ENCODE measurements at places on chromosomes 6 and 20. TPM values are rescaled to one million over a fixed set of nuclear protein-coding genes. Genes with fewer than 3 reads are reported as not detected.

DNA sequence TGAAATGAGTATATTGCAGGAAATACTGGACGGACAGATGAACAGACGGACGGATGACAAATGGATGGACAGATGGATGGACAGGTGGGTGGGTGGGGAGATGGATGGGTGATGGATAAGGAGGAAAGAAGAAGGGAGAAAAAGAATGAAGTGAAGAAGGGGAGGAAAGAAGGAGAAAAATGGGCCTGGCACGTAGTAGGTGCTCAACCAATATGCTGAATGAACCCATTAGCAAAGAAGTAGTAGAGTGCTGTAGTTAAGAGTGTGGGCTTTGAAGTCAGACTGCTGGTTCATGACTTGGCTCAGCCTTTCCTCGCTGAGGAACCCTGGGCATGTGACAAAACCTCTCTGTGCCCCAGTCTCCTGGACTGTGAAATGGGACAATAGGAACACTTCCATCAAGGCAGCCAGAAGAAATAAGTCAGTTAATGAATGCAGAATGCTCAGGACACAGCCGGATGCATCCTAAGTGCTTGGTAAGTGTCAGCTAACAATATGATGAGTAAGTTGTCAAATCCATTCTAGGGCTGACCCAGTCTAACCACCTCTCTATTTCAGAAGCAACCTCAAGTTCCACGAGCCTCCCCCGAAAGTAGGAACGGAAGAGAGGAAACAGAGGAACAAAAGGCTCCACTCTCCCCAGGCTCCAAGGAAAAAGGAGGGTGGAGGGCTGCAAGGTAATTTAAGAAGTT lies 37.9 kb downstream of the PREX1 start:
- H3K27me3 ChIP-seq: no peaks in the 10 kb centered on the region
- DNase-seq: no peak
- H3K4me1 ChIP-seq: peaks cover 34% of the 10 kb centered on the region
- H3K36me3 ChIP-seq: no peaks in the 10 kb centered on the region
- H3K27ac ChIP-seq: no peak overlapping the region

- no peaks in the 10 kb centered on the region for H3K36me3 ChIP-seq
- no peaks in the 10 kb centered on the region for H3K4me1 ChIP-seq
- no peaks in the 10 kb centered on the region for H3K27me3 ChIP-seq
- no peak for DNase-seq
- H3K4me3 ChIP-seq: no peak overlapping the region
Measured at GRCh38 chr6:117359581-117359980, 66.2 kb downstream of the ROS1 start.

- no peak for DNase-seq
- H3K27me3 ChIP-seq: no peaks in the 10 kb centered on the region
- no peak overlapping the region for H3K4me3 ChIP-seq
Measured at GRCh38 chr6:163568275-163568674, 153.8 kb downstream of the QKI start.

DNA sequence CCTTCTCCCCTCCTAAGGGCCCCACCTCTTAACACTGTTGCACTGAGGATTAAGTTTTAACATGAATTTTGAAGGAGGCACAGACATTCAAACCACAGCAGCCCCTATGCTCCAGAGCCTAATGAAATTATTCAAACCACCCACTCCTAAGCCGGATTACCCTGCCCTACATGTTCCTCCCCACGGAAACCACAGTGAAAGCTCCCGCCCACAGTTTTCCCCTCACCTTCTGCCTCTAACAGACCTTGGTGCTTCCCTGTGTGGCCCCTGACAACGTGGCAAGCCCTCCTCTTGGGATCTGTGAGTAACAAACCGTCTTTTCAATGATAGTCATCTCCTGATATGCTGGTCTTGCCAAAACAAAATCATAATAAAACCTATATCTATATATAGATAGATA lies 74.8 kb downstream of the RIN2 start:
- H3K36me3 ChIP-seq: no peaks in the 10 kb centered on the region
- DNase-seq: no peak
- H3K4me1 ChIP-seq: peaks cover 17% of the 10 kb centered on the region
- H3K27me3 ChIP-seq: no peaks in the 10 kb centered on the region
- H3K27ac ChIP-seq: no peak overlapping the region
- no peak overlapping the region for H3K4me3 ChIP-seq

GRCh38 chr6:50543666-50544065 lies 169.7 kb upstream of the TFAP2D start:
- no peak for DNase-seq
- H3K27ac ChIP-seq: no peak overlapping the region
- no peak overlapping the region for H3K4me3 ChIP-seq
- peaks cover 9% of the 10 kb centered on the region for H3K4me1 ChIP-seq

- no peak for DNase-seq
- peaks cover 6% of the 10 kb centered on the region for H3K36me3 ChIP-seq
- peaks cover 30% of the 10 kb centered on the region for H3K4me1 ChIP-seq
- no peak overlapping the region for H3K4me3 ChIP-seq
- H3K27me3 ChIP-seq: peaks cover 19% of the 10 kb centered on the region
- H3K27ac ChIP-seq: peak overlapping the region; percentile 16
Measured at GRCh38 chr6:33840048-33840926, 36.5 kb upstream of the MLN start.

GRCh38 chr20:910132-910869 lies 5.8 kb downstream of the ANGPT4 start:
- no peak overlapping the region for H3K4me3 ChIP-seq
- H3K27me3 ChIP-seq: no peaks in the 10 kb centered on the region
- DNase-seq: no peak
- H3K4me1 ChIP-seq: no peaks in the 10 kb centered on the region
- H3K36me3 ChIP-seq: no peaks in the 10 kb centered on the region

- no peak overlapping the region for H3K27ac ChIP-seq
- no peaks in the 10 kb centered on the region for H3K27me3 ChIP-seq
- H3K36me3 ChIP-seq: no peaks in the 10 kb centered on the region
Measured at GRCh38 chr6:129994410-129994809, 24.0 kb upstream of the L3MBTL3 start.

- no peak overlapping the region for H3K27ac ChIP-seq
- no peak for DNase-seq
- no peak overlapping the region for H3K4me3 ChIP-seq
- H3K36me3 ChIP-seq: peaks cover 2% of the 10 kb centered on the region
- H3K4me1 ChIP-seq: peaks cover 3% of the 10 kb centered on the region
Measured at GRCh38 chr6:75896526-75896925, 147.5 kb downstream of the MYO6 start.

- H3K27me3 ChIP-seq: no peaks in the 10 kb centered on the region
- no peaks in the 10 kb centered on the region for H3K36me3 ChIP-seq
- DNase-seq: no peak
- no peak overlapping the region for H3K4me3 ChIP-seq
Measured at GRCh38 chr6:74091794-74092157, 395.8 kb downstream of the CD109 start.

DNA sequence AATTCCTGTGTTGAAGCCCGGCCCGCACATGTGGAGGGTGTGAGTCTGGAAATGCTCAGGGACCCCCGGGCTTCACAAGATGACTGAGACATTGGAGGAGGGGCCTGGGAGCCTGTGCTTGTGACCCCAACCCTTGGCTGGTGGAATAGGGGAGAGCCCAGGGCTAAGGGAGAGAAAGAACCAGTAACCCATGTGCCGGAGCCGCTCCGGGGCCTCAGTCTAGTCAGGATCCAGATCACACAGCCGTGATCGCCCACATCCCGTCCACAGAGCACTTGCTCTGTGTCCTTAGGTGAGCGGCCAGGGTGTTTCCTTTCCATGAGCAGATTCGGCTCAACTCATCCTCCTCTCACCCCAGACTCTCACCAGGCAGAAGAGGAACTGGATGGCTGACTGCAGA lies 152.3 kb upstream of the RPS6KA2 start:
- no peak overlapping the region for H3K4me3 ChIP-seq
- H3K4me1 ChIP-seq: peaks cover 8% of the 10 kb centered on the region
- no peak for DNase-seq
- no peaks in the 10 kb centered on the region for H3K27me3 ChIP-seq
- no peak overlapping the region for H3K27ac ChIP-seq

DNA sequence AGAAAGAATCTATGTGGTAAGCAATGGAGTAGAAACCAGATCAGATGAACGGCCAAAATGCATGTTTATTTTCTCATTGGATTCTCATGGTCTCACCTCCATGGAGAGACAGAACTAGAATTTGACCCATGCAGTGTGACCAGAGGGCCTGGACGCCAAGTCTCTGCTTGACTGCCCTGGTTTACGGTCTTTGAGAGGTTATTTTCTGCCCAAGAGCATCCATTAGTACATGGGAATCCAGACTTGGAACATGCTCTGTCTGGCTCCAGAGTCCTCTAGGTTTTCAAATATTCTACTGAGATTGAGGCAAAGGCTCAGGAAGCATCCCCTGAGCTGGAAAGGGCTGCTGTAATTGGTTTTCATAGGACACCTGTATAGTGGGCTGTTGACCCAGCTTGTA lies 45.5 kb upstream of the UST start:
- no peak overlapping the region for H3K27ac ChIP-seq
- H3K4me1 ChIP-seq: peaks cover 10% of the 10 kb centered on the region
- no peak overlapping the region for H3K4me3 ChIP-seq

SIRT5 gene
- 15.5 TPM for total RNA-seq

SLC22A16 gene
- 0.34 TPM for total RNA-seq

FNDC1 gene
- total RNA-seq: 0.34 TPM

AGER gene
- total RNA-seq: 17.7 TPM

SLC17A1 gene
- not detected for total RNA-seq

DXO gene
- 16.5 TPM for total RNA-seq

YWHAB gene
- 216 TPM for total RNA-seq

BPIFA1 gene
- total RNA-seq: not detected

MED23 gene
- total RNA-seq: 19.0 TPM
